AML-193 (cell line): ENCODE measurements at places on chromosomes 11 and 22.

GRCh38 chr22:44280665-44281188, 32.0 kb downstream of the SHISAL1 start:
- no peak for DNase-seq

DNA sequence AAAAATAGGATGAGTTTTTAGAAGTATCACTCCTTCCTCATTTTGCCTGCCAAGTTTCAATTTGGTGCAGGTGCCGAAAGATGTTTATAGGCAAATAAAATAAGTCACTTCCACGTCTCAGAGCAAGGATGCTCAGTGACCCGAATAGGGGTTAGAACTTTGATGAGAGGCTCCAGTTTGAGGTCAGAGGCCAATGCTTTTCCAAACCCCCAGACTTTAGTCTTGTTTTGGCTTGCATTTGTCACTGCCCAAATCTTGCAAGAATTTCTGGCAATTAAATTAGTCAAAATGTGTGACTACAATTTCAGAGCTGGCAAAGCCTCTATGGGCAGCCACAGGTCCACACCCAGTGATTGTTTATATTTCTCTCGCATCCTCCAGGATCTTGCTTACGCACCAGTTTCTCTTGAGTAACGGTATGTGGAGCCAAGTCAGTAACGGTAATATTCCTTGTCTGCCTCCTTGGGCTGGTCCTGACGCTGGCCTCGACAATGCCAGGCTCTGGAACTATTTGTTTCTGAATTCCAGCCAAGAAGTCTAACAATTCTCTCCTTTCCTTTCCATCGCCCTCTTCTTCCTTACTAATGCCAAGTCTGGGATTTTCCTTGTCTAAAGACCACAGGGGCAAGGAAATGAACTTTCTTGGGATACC, 9.9 kb upstream of the NUP160 start:
- DNase-seq: no peak

DNA sequence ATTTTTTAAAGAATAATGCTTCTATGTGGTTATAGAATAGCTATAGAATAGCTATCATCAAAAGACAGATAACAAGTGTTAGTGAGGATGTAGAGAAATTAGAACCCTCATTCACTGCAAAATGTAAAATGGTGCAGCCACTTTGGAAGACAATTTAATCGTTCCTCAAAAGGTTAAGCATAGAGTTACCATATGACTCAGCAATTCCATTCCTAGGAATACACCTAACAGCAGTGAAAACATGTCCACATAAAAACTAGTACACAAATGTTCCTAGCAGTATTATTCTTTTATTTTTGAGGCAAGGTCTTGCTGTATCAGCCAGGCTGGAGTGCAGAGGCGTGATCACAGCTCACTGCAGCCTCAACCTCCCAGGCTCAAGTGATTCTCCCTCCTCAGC, 34.0 kb downstream of the RTL6 start:
- DNase-seq: no peak

- no peak for DNase-seq
Observed at GRCh38 chr22:24419475-24419850, 7.9 kb upstream of the ADORA2A start.

DNA sequence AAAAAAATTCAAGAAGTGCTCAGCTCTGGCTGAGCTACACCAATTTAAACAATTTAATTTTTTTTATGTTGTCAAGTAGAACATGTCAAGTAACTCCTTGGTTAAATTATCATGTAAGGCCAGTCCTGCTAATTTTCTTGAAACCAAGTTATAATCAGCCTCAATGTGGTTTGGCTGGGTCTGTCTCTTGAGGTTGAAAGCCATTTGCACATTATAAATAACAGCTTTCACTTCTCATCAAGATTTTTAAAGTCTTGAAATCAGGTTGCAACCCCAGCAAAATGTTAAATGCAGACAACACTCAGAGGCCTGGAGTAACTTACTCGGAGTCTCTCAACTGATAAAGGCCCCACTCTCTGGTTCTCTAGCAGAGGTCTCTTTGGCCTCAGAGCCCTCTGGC, 324.4 kb downstream of the BRD1 start:
- DNase-seq: no peak

- DNase-seq: no peak
Observed at GRCh38 chr11:113168354-113169342, 145.7 kb upstream of the TTC12 start.

DNA sequence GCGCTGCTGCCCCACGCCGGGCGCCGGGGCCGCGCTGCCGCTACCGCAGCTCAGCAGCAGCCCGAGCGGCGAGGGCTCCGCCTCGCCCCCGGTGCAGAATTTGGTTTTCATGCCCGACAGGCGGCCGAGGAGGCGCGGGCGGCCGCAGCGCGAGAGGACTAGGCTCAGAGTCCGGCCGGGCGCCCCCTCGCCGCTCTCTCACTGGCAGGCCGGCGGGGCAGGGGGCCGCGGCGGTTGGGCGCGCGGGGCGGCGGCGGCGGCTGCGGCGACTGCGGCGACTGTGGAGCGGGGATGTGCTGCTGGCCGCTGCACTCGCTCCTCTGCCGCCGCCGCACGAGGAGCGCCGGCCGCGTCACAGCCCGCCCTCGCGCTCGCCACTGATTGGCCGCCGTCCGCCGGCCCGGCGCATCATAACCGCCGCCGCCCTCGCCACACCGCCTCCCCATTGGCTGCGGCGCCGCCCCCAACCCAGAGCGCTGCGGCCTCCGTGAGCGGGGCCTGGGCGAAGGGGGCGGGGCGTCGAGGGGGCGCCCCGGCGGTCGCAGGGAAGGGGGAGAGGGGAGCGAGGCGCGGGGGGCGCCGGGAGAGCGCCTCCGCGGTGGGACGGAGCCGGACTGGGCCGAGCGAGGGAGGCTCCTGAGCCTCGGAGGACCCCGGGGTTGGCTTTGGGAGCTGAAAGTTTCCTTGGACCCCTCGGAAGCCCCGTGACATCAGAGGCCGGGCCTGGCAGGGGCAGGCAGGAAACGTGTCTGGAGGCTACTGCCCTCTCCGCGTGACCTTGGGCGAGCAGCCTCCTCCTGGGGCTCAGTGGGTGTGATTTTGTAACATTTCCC, at the start of gene CHKA:
Gene CHKA (minus strand): TSS at position 322 of the 833 bp plus-strand sequence. CDS start 211 bp downstream, at position 111.
- DNase-seq: peak; percentile 89

GRCh38 chr11:69299572-69299971, 5.6 kb downstream of the MYEOV start:
- DNase-seq: no peak

GRCh38 chr22:25546751-25547150, 17.7 kb upstream of the GRK3 start:
- DNase-seq: peak; percentile 62

DNA sequence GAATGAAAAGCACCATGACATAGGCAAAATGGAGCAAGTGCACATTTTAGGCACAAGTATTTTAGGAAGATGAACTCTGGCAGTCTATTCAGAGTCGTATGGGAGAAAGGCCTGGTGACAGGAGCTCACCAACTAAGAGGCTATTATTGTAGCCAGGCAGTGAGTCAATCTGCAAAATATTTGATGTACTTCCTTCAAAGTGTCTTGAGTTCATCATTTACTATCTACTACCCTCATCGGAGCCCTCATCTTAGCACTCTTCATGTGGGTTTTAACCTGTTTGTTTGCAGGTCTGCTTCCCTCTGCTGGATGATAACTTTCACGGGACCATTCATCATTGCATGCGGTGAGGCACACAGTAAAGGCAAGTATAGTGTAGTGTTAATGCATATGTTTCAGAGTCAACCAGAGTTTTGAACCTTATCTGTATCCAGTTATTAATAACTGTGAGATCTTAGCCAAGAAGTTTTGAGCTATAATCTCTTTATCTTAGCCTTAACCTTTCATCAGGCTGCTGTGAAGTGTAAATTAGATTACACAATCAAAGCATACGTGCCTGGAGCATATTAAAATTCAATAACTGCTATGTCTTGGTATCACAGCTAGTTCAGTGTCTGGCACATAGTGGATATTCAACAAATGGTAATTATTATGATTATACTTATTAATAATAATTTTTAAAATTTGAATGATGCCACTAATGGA, 70.9 kb upstream of the SC5D start:
- no peak for DNase-seq

DNA sequence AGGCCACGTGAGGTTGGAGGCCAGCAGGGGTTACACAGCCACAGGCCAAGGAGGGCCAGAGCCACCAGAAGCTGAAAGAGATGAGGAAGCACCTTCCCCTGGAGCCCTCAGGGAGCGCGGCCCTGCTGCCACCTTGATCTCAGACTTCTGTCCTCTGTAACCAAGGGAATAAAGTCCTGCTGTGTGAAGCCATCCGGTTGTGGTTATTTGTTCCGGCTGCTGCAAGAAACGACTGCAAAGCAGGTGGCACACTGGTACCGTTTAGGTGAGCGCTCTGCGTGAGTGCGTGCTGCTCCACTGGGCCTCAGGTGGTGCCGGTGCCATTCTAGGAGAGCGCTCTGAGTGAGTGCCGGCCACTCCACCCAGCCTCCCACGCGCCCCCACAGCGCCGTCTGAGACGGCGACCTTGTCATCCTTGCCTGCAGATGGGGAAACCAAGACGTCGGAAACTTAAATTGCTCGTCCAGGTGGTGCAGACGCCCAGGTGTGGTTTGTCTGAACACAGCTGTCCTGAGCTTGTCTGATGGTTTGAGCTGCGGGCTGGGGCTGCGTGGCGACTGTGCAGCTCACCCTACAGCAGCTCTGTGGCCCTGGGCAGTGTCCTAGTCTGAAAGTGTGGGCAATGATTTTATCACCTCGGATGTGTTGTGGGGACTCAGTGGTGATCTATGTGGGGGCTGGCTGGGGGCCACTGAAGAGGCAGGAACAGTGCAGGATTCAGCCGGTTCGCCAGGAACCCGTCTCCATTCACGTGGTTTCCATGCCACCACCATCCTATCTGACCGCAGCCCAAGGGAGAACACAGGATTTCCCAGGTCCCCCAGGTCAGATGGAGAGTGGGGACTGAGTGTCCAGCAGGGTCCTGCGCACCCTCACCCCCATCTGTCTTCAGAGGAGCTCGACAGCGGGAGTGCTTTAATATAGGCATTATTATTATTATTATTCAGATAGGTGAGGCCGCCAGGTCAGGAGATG, 4.6 kb upstream of the MRGPRG start:
- DNase-seq: peak; percentile 6

DNA sequence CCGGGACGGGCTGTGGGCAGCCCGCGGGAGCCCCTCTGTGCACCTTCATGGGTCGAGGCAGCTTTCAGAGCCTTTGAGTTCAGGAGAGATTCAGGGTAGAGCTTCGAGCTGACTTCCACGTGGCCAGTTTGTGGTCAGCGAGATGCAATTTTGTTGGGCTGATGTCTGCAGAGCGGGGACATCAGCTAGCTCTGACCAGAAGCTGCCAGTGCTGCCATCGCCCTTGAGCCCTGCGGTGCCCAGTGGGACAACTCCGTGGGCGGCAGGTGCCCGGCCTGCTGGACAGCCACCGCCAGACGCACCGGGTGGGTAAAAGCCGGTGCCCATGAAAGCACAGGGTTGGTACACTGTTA, 719 bp downstream of the TALDO1 start:
- no peak for DNase-seq

DNA sequence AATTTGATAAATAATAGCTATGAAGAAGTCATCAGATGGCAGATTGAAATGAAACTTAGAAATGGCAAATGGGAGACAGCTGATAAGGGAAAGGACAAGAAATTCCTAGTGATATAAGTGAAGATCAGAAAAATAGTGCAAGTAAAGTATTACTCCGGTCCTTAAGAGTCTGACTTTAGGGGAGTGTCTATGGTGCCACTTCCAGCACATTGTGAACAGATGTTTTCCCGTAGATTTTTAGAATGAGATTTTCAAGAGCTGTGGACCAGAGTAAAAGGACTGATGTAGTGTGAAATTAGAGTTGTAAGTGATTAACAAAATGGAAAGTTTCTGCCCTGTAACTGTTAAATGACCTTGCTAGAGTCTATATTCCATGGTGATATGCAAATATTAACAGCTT, 974.8 kb upstream of the TENM4 start:
- no peak for DNase-seq

- DNase-seq: no peak
Observed at GRCh38 chr11:16239141-16240105, 116.9 kb downstream of the SOX6 start.

- peak; percentile 83 for DNase-seq
Observed at GRCh38 chr11:124605719-124606118, 5.5 kb upstream of the PANX3 start.

DNA sequence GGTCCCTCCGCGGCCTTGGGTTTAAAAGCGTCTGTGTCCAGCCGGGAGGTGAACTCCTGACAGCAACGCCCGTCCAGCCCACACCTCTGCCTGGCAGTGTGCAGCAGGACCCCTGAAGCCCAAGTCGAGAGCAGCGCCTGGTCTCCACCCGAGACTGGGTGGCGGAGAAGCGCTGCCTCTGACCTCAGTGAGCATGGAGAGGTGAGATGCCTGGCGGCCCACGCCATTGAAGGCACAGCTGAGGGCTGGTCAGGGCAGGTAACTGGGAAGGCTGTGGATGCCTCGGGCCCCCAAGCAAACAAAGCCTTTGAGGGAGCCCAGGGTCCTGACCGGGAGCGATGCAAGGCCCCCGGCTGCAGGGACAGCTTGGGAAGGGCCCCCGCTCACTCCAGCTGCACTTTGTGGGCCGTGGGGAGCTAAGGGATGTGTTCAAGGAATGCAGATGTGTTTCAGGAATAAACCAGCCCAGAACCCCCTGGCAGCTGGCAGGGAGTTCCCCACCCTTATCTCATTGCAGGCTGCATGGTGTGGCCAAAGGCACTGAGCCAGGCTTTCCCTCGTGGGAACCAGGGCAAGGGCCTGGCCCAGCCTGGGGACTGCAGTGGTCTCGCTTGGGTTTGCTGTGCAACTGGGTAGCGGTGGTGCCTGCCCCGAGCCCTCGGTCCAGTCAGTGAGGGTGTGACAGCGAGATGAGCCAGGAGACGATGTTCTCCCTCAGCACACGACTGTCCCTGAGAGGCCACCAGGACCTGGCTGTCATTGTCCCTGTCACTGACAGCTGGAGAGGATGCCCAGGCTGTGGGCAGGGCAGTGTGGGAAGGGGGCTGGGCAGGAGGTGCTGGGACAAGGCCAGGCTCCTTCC, 92.5 kb downstream of the WNT7B start:
- no peak for DNase-seq

DNA sequence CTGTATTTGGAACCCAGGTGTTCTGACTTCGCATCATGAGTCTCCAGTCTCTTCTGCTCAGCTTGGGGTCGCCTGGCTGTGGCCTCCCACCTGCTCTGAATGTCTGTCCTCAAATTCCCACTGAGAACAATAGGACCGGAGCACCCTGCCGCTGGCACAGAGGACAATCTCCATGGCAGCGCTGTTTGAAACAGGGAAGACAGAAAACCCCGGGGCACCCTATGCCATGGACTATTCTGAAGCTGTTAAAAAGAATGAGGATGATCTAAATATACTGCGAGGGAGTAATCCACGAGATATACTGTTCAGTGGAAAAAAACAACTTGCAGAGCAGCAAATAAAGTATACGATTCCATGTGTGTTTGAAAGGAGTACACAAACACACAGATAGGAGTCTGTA, 415.6 kb upstream of the NARS2 start:
- DNase-seq: no peak

GRCh38 chr11:64358536-64358906, 441 bp upstream of the RPS6KA4 start:
- no peak for DNase-seq
